Hematopoietic multipotent progenitor cell treated with erythropoietin and hydrocortisone succinate and interleukin-3 and kit ligand, for 15 days (in vitro differentiated cells): ENCODE measurements at places on chromosomes 16 and 17.

DNA sequence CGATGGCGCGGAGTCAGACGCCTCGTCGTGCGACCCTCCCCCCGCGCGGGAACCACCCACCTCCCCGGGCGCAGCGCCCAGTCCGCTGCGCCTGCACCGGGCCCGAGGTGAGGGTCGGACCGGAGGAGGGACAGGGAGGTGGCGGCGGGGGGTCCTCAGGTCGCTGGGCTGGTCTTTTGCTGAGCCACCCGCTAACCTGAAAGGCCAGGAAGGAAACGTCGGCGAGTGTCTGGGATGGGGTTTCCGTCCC lies 4.9 kb downstream of the TBX2 start:
- DNase-seq, result no peak

DNA sequence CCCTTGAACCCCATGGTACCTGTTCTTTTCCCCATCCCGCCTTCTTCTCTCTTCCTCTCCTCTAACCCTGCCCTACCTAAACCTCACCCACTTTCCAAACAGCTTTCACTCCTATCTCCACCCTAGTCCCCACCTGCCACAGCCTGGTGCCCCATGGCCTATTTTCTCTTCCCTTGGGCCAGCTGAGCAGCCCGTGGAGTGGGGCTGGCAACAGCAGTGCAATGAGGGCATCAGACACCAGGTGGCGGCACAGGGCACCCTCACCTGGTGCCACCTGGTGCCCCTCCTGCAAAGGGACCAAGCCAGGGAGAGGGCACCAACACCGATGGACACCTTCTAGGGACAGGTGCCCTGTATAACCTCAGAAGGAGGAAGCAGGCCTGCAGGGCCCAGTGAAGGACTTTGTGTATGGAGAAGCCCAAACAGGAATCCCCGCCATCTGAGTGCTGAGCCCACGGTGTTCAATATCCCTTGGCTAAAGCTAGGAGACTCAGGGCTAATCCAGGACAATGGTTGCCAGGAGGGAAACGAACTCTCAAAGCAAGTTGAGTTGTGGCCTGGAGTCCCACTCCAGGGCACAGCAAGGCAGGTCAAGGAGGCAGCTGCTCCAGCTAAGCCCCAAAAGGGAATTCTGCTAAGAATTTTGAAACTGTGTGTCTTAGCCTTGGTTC lies 4.0 kb upstream of the ABCC3 start:
- DNase-seq, result peak; percentile 49

GRCh38 chr17:53100126-53100525 lies 722.6 kb upstream of the KIF2B start:
- DNase-seq, result no peak

GRCh38 chr17:82910041-82910481 lies 70.2 kb upstream of the ZNF750 start:
- no peak for DNase-seq

- DNase-seq, result no peak
Observed at GRCh38 chr17:41864498-41864835, 756 bp downstream of the KLHL11 start.

GRCh38 chr16:85929259-85929721 lies 30.3 kb downstream of the IRF8 start:
- no peak for DNase-seq

DNA sequence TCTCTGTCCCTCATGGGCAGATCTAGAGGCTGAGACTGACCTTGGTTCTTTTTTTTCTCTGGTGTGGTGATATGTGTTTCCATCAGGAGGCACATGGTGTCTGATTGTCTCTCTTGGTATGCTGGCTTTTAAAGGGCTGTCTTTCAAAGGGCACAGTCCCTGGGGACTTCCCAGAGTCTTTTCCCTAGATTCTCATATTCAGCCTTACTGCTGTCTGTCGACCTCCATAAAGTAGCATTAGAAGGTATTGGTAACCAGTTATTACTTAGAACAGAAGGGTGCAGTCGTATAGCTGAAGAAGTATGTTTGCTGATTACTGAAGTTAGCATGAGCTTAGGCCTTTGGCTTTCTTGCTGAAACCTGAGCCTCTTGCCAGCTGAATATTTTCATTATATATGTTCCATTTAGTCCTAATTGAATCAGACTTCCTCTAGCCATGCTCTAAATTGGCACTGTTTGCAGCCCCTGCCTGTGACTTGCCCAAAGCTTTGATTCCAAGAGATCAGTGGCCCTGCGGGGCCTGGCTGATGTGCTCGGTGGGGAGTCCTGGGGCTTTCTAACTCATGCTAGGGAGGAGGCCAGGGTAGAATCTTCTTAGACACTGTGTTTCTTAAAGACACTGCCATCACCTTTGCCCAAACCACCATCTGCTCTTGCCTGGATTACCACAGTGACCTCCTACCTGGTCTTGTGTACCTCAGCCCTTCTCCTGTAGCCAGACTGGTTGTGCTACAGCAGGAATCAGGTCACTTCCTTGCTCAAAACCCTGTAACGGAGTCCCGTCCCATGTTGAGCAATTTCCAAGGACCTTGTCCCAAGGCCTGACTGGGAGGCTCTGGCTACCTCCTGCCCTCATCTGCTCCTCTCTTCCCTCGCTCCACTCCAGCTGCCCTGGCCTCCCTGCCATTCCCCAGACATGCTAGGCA lies 71.5 kb downstream of the WWP2 start:
- no peak for DNase-seq

DNA sequence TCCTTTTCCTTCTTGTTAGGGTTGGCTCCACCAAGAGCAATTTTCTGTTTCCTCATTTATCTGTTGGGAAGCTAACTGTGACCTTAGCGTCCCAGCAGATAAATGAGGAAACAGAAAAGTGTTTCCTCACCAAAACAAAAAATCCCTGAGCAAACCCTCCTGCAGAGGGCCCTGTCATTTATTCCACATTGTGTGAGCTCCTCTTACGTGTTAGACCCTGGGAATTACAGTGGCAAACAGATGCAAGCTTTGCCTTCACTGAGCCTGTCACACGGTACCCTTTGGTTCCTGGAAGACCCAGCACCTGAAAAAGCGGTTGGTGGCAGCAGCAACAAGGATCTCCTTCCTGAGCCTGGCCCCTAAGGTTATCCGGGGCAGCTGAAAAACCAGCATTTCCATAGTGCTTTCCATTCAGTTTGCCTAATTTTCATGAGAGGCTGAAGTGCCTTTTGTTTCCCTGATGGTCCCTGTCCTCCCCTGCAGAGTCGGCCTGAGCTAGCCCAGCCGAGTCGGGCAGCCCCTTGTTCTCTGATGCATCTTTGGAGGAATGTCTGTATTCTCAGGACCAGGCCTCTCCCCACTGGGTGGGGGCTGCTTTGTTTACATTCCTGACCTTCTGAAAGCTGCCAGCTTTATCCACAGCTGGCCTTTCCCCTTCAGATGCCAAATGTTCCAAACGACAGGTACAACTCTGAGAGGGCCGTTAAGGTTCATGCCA lies 34.7 kb downstream of the YPEL2 start:
- DNase-seq, result no peak

DNA sequence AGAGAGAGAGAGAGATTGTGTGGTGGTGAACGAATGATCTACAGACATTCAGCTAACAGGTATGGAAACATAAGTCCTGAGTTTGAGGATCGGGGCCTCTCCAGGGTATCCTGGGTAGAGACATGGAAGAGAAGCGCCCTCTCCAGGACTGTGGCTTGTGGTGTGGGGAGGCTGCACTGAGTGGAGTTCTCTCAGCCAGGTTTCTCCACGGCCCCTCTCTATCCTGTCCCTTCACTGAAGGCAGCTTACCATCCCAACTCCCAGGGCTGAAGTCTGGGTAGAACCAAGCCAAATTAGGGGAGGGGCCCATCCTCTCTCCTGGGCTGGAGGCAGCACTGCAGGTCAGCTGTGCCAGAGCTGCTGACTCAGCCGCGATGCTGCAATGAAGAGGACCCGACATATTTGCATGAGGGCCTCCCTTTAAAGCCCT lies 6.2 kb downstream of the C1QL1 start:
- no peak for DNase-seq

- no peak for DNase-seq
Observed at GRCh38 chr17:80270104-80270503, 9.5 kb downstream of the RNF213 start.

DNA sequence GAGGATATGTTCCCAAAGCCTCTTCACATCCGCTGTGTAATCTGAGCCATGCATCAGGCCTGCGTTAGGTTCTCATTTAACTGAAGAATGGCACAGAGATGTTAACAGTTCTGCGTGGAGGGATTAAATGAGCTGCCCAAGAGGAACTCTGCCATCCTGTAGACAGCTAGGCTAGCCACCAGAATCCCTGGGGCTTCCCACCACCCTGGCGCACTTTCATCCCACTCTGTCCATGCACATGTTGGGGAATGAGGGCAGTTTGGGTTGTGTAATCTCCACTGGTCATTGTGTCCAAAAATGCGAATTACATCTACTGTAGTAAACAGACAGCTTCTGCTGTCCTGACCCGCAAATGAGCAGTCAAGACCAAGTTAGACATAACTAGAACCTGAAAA lies 1.0 kb upstream of the GLG1 start:
- no peak for DNase-seq

DNA sequence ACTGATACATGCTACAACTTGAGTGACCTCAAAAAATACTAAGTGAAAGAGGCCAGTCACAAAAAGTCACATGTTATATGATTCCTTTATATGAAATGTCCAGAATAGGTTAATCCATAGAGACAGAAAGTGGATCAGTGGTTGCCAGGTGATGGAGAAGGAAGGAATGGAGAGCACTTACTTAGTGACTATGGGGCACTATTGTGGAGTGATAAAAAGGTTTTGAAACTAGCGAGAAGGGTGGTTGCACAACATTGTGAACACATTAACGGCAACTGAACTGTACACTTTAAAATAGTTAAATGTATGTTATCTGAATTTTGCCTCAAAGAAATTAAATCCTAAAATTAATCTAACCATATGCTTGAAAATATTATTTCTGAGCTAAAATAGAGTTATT lies 25.9 kb downstream of the AMFR start:
- DNase-seq, result no peak

DNA sequence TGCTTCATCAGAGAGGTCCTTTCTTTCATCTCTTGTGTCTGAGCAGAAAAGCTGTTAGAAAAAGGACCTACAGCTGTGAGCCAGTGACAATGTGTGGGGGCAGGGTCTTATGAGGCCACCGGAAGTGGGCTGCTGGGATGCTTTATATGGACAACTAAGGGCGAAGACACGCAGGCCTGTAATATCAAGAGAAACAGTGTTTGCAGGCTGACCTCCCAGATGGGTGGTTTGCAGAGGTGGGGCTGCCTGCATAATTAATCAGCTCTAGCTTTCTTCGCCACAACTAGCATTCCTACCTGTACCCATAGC lies 30.4 kb upstream of the SALL1 start:
- no peak for DNase-seq

DNA sequence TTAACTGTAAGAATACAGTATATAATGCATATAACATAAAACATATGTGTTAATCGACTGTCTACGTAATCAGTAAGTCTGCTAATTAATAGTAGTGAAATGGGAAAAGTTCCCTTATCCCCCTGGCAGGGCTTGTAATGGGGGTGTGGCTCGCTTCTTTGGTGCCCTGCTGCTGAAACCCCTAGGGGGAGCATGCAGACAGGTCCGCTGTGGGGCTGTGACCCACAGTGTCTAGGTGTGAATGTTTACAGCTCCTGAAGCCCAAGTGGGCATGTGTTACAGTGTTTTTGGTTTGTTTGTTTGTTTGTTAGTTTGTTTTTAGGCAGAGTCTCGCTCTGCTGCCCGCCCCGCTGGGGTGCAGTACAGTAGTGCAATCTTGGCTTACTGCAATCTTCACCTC lies 495.7 kb downstream of the SHISA9 start:
- DNase-seq, result no peak

DNA sequence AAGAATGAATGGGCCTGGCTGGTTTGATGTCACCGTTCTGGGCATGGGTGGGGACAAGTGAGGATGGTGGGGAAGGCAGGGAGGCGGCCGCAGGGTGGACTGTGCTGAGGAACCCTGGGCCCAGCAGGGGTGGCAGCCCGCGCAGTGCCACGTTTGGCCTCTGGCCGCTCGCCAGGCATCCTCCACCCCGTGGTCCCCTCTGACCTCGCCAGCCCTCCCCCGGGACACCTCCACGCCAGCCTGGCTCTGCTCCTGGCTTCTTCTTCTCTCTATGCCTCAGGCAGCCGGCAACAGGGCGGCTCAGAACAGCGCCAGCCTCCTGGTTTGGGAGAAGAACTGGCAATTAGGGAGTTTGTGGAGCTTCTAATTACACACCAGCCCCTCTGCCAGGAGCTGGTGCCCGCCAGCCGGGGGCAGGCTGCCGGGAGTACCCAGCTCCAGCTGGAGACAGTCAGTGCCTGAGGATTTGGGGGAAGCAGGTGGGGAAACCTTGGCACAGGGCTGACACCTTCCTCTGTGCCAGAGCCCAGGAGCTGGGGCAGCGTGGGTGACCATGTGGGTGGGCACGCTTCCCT lies 6.5 kb upstream of the SERPINF1 start:
- no peak for DNase-seq

DNA sequence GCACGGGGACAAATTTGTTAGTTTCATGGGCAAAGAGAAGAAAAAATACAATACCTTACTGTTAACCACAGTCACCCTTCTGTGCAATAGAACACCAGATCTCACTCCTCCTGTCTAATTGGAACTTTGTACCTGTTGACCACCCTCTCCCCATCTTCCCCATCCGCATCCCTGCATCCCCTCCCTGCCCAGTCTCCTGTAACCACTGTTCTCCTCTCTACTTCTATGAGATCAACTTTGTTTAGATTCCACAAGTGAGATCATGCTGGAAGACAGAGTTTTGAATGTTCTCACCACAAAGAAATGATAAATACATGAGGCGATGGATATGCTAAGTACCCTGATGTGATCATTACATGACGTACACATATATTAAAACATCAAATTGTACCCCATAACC lies 47.7 kb downstream of the CLEC16A start:
- DNase-seq, result no peak

GRCh38 chr17:6603744-6604325 lies 36.7 kb downstream of the KIAA0753 start:
- DNase-seq, result no peak

DNA sequence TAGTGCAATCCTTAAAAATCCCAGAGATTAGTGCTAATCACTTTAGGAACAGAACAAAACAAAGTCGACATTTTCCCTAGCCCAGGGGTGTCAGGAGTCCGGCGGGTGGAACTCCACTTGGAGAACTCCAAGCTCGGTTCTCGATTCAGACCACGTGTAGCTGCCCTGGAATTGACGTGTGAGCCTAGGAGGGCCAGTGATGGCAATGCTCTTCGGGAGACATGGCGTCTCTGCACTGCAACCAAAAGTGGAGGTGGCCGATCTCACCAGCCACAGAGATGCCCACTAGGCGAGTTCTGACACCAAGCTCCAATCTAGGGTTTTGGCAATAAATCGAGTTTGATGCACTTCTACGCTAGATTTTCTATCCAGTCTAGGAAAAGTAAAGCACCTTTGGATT lies 17.6 kb downstream of the MAP1LC3B start:
- DNase-seq, result no peak
